ENCODE measurements at places on chromosomes 12 and 14.

GRCh38 chr12:121093487-121093891 is 39.2 kb upstream of the P2RX7 start:
- DNase-seq, result no peak

- no peak for DNase-seq
Observed at GRCh38 chr12:57548488-57548887, 1.4 kb upstream of the KIF5A start.

GRCh38 chr12:57180321-57180989 is 33.0 kb upstream of the LRP1-AS start:
- no peak for DNase-seq

GRCh38 chr12:93363841-93364297 is 13.9 kb upstream of the NUDT4 start:
- DNase-seq, result no peak

GRCh38 chr14:73591690-73592449 is at the start of gene ACOT4:
TSS of gene ACOT4 (plus strand) at chr14:73591873. CDS start at chr14:73591960, 87 bp downstream.
- DNase-seq, result peak; percentile 50

GRCh38 chr12:64010069-64010686 is 165.7 kb downstream of the SRGAP1 start:
- no peak for DNase-seq

Data from NCI-H146 (cell line).